ENCODE measurements at places on chromosomes 4 and X.

DNA sequence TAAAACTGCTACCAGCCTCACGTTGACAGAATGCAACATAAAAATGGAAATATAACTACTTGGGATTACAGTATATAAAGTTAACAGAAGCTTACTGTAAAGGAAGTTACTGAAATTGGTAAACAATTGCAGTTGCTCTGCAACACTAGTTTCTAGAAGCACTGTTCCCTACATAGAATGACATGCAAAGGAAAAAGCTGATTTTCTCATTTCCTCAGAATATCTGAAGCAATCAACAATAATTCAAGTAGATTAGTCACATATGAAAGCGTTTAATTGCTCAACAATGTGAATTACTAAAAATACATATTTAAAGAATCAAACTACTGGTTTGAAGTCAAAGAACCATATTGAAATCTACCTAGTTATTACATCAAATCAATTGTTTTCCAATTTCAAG, 31.8 kb downstream of the PDGFC start:
- no peak for DNase-seq

GRCh38 chr4:82217986-82218715, 155.6 kb downstream of the HNRNPD start:
- DNase-seq: no peak

DNA sequence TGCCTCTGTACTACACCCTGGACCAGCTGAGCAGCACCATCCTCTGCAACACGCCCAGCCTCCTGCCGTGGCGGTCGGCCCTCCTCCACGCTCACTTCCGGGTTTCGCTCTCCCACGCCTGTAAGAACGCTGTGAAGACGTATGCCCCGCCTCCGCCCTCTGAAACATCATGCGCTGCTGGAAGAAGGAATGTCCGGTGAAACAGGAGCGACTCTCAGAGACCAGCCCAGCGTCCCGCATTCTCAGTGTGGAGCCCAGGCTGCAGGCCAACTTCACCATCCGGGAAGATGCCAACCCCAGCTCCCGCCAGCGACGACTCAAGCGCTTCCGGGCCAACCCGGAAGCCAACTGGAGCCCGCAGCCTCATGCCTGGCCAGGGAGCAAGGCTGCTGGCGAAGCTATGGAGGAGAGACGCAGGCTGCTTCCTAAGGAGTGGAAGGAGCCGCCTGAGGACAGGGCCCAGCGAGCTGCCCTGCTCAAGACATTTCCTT, 186.1 kb upstream of the SLITRK2 start:
- DNase-seq: no peak

GRCh38 chr4:162699629-162700028, 467.1 kb downstream of the NAF1 start:
- no peak for DNase-seq

DNA sequence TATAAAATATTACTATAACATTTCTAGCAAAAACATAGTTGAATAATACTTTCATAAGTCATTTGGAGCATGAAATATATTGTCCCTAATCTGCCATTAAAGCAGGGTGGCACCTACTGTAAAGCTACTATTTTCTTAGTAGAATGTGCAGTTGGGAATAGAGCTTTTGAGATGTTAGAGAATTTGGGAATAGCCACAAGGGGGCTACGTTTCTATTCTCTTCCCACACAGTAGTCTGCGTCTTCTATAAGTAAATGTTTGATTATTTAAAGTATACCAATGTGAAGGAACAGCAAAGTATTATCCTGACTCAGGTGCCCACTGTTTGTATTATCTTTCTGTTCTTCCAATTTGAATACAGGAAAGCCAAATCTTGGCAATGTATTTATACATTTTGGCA, 323.2 kb upstream of the GIMD1 start:
- DNase-seq: no peak

Measured in mucosa of descending colon (tissue), 3 donors.